ENCODE measurements at places on chromosomes 6 and 20.
A peak's percentile ranks its signal among the peaks of the same experiment; 100 is the strongest.

DNA sequence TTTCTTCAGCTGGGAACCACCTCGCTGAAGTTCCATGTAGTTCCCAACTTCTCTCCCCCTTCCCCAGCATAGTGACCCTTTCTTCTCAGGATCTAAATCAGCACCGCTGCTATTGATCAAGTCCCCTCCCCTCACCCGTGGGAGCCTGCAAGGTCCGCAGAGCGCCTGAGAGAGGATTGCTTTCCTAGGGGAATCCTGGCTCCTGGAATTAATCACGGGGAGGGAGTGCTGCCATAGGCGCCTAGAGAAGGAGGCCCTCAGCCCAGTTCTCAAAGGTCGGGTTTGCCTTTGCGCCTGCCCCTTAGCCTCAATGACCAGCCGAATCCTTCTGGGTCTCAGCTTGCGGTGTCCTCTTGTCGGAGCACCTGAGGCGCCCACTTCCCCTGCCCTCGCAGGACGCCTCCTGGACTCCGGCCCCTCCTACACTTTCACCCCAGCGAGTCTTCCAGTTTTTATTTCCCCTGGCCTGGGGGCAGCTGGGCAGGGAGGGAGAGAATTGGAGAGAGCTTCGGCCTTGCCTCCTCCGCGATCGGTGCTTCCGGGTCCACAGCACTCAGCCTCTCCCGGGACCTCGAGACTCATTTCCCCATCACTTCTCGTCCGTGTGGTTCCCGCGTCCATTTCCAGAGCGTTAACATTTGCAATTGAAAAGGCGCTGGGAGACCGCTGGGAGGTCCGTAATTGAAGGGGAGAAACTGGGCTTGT lies 3.1 kb upstream of the NKX2-2 start:
- no peak for DNase-seq

- no peak for DNase-seq
Observed at GRCh38 chr6:48641544-48641943, 530.5 kb upstream of the PTCHD4 start.

GRCh38 chr6:150142670-150143515 lies at the start of gene PPP1R14C:
Gene PPP1R14C (plus strand): TSS chr6:150143044. CDS start chr6:150143193, 149 bp downstream.
- DNase-seq: peak; percentile 30

DNA sequence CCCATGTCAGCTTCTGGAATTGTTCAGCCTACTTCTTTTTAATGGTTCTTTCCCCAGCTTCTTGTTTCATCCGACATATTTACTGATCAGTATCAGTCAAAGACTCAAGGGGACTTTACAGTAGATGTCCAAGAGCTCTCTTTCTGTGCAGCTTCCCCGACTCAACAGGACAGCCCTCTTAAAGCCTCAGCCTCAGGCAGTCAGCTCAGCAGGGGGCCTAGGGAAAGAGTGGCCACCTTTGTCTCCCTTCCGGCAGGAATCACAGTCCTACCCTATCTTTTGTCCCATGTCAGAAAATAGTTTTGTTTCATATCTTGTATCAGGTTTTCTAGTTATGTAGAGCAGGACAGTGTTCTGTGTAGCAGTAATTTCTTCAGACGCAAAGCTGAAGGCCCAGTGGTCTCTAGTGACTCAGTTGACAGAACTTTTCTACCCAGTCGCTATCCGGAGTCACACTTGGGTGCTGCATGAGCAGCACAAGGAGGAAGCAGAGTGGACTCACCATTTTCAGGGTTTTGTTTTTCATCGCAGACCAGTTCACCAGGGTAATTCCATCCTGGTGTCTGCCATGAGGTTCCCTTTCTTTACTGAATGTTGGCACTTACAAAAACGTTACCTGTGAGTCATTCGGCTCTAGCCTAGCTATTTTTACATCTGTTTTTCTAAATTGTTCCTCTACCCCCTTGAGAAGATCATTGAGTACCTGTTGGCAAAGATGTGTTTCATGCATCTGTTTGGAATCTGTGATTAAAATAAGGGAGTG lies 47.7 kb downstream of the SPATA2 start:
- no peak for DNase-seq

DNA sequence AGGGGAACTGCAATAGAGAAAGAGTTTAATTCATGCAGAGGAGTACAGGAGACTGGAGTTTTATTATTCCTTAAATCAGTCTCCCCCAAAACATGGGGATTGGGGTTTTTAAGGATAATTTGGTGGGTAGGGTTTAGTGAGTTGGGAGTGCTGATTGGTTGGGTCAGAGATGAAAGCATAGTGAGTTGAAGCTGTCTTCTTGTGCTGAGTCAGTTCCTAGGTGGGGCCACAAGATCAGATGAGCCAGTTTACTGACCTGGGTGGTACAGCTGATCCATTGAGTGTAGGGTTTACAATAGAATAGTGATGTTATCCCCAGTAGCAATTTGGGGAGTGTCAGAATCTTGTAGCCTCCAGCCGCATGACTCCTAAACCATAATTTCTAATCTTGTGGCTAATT lies 29.1 kb downstream of the GPX6 start:
- DNase-seq: no peak

GRCh38 chr20:9051508-9051907 lies 17.4 kb upstream of the PLCB4 start:
- no peak for DNase-seq

DNA sequence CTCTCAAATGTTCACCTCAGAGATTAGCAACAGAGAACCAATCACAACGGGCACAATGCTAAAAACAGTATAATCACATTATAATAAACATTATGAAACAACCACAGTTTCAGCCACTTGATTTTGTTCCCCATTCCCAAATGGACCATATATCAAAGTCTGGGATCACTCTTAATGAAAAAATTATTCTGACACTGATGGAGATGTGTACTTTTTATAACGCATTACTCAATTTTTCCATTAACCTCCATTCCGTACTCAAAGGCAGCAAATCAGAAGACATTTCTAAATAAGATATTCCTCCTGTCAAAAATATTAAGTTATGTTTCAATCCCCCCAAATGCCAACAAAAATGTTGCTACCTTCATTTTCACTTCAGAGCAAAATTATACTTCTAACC lies 2.8 kb downstream of the CPNE1 start:
- DNase-seq: no peak

DNA sequence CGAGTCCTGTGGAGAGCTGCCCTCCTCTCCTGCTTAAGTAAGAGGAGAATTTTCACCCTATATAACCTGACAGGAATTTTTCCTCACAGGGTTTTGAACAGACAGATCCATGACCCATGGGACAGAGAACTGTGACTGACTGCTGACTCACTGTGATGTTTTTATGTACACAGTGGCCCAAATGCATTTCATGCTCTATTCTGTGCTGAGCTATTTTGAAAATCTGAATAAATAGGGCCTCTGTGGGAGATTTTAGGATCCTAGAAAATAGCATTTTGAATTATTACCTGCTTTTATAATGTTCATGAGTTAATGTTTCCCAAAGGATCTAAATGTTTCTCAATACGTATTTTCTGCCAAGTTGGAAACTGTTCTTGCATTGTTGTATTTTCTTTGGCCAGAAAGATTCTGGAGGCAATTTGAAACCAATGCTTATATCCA lies 577.4 kb downstream of the HTR1B start:
- DNase-seq: no peak

DNA sequence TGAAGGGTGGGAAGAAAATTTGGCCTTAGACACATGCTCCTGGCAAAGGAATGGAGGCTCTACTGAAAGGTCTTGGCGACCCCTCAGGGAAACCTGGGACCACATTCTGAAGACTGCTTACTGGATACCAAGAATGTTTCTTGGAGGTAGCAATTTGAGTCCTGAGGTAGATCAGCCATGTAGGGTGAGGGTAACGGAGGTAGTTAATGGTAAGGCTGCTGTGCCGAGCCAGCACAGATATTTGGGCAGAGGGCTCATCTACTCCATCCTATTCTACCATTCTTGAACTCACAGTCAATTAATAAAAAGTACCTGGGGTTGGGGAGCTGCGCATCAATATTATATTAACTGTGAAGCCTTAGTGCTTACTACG lies 401 bp upstream of the PHF3 start:
- DNase-seq: no peak

DNA sequence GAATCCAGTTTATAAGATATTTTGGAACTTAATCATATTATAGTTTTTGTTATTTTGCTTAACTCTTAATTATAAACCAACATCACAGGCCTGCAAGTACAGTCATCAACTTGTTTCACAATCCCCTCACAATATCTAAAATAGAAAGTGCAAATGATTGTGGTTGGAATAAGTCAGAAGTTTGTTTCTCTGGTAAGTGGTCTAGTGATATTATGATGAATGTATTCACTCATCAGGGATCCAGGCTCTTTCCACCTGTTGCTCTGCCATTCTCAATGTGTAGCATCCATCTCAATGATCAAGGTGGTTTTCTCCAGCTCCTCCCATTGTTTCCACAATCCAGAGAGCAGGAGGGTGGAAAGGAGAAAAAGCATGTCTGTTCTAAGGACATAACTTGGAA lies 54.2 kb downstream of the OPN5 start:
- no peak for DNase-seq
